ENCODE measurements at places on chromosomes 1 and 21.
A peak's percentile ranks its signal among the peaks of the same experiment; 100 is the strongest.

DNA sequence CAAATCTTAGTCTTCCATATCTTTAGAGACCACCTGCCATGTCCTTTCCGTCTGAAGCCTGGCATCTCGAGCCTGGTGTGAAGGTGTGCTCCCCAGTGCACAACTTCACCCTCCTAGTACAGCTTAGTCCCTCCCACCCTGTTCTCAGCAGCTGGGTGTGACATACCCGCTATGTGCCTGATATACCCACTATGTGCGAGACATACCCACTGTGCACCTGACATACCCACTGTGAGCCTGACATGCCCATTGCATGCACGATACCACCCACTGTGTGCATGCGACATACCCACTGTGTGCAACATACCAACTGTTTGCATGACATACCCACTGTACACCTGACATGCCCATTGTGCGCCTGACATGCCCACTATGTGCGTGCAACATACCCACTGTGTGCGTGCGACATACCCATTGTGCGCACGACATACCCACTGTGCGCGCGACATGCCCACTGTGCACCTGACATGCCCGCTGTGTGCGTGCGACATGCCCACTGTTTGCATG, 3.0 kb upstream of the RRP1 start:
- DNase-seq, result no peak

DNA sequence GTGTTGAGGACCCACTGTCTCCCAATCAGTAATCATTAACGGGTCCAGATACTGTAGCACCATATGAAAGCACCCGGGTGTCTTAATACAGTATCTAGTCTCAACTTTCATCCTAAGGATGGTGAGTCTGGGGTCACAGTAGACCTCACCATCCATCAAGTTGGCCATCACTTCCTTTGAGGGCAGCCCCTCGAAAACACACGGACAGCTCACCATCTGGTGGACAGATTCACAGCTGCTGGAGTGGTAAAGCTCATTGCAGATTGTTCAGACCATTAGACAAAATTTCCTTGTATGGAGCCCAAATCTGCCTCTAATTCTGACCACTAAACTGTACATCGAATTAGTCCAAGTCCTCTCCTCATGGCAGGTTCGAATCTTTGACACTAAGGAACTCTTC, 123.1 kb downstream of the PGBD5 start:
- peak; percentile 57 for DNase-seq

DNA sequence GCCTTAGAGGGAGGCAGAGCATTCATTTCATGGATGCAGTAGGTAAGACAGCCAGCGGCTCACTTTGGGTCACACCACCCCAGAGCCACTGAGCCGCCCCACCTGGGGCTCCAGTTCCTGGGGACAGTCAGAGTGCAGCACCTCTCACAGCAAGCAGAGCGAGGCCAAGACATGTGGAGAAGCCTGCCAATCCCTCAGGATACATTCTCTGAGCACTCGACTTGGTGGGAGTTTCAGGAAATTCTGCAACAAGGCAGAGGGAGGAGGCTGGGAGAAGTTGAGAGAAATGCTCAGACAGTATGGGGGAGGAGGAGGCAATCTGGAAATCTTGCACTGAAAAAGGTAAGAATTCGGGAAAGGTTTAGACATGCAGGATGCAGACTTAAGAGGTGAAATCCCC, 60.8 kb upstream of the WLS start:
- no peak for DNase-seq

GRCh38 chr1:180793451-180793850, 119.2 kb upstream of the KIAA1614 start:
- no peak for DNase-seq

GRCh38 chr1:78095593-78095992, 49.8 kb downstream of the GIPC2 start:
- peak; percentile 88 for DNase-seq
